Activated CD4-positive, alpha-beta T cell treated with anti-CD3 and anti-CD28 coated beads for 1 hour (primary cell): ENCODE measurements at places on chromosomes 5 and 9.

- DNase-seq, result no peak
Observed at GRCh38 chr5:85077581-85077980, 692.9 kb upstream of the EDIL3 start.

DNA sequence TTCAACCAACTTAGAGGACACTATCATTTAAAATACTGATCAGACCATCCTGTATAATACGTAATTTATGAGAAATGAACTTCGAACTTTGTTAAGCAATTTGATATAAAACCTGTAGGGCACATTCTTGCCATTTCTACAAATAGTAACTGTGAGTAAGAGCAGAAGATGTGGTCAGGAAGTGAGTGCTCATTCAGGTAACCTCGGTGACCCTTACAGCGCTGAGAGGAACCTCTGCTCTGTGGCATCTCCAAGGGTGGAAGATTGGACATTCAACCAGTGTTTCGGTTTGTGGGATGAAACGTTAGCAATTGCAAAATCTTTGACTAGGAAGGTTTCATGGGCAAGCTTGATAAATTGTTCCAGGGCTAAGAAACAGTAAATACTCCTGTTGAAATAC is 194.8 kb upstream of the IRX2 start:
- no peak for DNase-seq

- DNase-seq, result no peak
Observed at GRCh38 chr9:114629563-114630090, 18.5 kb downstream of the TMEM268 start.

- no peak for DNase-seq
Observed at GRCh38 chr5:105905392-105905791, 1765.3 kb downstream of the EFNA5 start.

DNA sequence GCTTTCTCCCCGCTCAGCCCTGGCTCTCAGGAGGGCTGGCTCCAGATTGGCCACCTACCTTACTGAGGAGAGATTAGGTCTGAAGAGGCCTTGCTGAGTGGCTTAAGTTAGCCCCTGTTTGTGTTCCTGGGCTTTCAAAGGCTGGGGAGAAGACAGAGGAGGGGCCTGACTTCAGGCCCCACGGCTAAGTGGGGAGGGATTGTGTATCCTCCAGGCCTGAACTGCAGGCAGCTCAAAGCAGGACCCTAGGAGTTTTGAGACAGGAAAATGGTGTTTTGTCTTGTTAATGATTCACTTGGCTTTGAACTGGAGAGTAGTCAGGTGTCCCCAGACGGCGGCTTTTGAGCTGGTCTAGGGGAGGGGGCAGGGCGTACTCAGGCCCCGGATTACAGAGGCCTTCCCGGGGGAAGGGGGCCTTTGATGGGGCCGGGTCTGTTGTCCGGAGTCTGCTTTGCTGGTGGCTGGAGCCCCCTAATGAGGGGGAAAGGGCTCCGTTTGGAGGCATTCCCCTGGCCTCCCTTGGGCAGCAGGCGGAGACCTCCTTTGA is 162.0 kb upstream of the SMIM23 start:
- no peak for DNase-seq

- no peak for DNase-seq
Observed at GRCh38 chr9:131487621-131488031, 15.1 kb upstream of the POMT1 start.

- no peak for DNase-seq
Observed at GRCh38 chr5:132684491-132684890, 10.7 kb downstream of the IL4 start.

- no peak for DNase-seq
Observed at GRCh38 chr9:129932303-129933151, 97.3 kb downstream of the USP20 start.

- no peak for DNase-seq
Observed at GRCh38 chr9:93361995-93362394, 89.5 kb upstream of the FAM120A start.
